ENCODE measurements at places on chromosomes 3 and 15.
A peak's percentile ranks its signal among the peaks of the same experiment; 100 is the strongest.

- DNase-seq: no peak
Measured at GRCh38 chr15:57079931-57080620, 161.6 kb downstream of the TCF12 start.

DNA sequence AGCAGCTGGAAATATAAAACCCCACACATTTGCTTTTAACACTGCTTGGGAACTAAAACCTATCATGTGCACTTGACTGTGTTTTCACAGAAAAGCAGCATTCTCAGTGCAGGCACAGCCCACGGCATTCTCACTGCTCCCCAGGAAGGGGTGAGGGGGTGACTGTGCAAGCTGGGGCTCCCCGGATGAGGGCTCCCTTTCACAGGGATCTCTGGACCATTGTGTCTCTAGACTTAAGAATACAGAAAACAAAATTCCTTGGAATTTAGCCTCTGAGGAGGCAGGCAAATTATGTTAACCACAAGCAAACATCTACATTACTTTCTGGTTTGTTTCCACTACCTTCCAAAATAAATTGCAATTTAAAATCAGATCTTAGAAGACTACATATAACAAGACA, 100.3 kb downstream of the FSIP1 start:
- DNase-seq: no peak

DNA sequence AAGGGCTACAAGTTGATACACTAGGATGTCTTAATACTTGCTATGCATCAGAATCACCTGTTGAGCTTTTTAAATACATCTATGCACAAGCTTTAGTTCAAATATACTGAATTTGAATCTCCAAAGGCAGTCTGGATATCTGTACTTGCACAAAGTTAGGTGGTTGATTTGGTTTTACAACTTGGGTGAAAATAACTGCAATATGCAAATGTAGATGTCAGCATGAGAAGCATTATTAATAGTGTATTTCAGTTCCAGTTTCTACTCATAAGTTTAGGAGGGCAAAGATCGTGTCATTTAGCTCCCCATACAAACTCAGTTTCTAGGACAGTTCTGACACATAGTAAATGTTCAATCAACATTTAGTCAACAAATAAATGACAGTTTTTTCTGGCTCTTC, 25.6 kb downstream of the IQCB1 start:
- DNase-seq: no peak

GRCh38 chr3:168951884-168952283, 711.6 kb downstream of the MECOM start:
- DNase-seq: no peak

GRCh38 chr3:25424614-25425013, 3.4 kb upstream of the RARB start:
- no peak for DNase-seq

GRCh38 chr3:170709046-170709445, 123.2 kb upstream of the SLC7A14 start:
- no peak for DNase-seq

- no peak for DNase-seq
Measured at GRCh38 chr3:111143-112069, 85.2 kb upstream of the CHL1 start.

- no peak for DNase-seq
Measured at GRCh38 chr3:74531491-74531890, 83.0 kb downstream of the CNTN3 start.

- no peak for DNase-seq
Measured at GRCh38 chr15:96431786-96432185, 101.3 kb downstream of the NR2F2 start.

- no peak for DNase-seq
Measured at GRCh38 chr3:58585994-58586393, 8.8 kb upstream of the FAM107A start.

DNA sequence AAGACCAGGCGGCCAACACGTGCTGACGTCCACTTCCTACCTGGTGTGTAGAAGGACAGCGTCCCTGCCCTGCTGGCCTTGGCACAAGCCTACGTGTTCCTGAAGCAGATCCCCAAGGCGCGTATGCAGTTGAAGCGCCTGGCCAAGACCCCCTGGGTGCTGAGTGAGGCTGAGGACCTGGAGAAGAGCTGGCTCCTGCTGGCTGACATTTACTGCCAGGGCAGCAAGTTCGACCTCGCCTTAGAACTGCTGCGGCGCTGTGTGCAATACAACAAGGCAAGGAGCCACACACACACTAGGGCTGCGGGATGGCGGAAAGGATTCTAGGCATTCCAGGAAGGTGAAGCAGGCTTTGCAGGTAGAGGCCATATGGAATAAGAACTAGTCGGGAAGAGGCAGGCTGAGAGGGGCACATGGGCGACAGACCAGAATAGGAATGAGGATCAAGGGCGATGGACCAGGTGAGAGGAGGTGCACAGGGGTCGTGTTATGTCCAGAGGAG, 15.9 kb downstream of the CSRNP1 start:
- DNase-seq: no peak

DNA sequence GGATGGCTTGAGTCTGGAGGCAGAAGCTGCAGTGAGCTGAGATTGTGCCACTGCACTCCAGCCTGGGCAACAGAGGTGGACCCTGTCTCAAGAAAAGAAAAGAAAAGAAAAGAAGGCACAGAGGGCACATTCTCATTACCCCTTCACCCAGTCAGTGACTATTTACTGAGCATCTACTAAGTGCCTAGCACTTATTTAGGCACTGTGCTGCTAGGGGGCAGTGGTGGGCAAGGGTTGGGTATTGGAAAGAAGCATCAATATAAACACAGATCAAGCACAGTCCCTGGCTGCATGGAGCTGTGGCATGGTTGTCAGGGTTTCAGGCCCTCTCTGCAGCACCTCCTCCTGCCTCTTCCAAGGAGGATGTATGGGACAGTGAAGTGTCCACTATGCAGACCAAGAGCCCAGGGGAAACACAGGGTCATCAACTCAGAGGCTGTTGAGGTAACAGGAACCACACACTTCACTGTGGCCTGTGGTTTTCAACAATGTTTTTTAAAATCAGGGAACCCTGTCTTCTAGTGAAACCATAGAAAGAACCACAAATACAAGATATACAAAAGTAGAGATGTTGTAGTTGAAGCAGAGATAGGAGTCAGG, 138.5 kb downstream of the RAB11A start:
- DNase-seq: no peak

DNA sequence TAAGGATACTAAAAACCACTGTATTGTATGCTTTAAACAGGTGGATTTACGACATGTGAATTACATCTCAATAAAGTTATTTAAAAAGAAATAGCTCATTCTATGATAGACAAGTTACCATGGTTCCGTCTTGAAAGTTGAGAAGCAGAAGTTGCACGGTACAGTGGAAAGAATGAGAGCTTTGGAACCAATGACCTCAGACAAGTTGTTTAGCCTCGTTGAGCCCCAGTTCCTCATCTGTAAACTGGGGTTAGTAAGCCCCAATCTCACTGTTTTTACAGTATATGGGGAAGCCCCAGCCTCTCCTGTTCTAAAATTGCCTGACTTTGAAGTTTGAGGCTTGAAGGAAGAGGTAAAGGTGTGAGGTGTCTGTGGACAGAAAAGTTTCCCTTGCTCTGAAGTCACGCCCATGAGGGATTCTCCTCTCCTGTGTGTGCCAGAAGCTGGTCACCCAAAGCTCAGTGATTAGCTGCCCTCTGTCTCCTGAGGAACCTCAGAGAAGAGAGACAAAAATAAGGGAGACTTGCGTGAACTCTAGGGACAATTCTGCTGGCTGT, 10.0 kb downstream of the CRYGS start:
- no peak for DNase-seq

DNA sequence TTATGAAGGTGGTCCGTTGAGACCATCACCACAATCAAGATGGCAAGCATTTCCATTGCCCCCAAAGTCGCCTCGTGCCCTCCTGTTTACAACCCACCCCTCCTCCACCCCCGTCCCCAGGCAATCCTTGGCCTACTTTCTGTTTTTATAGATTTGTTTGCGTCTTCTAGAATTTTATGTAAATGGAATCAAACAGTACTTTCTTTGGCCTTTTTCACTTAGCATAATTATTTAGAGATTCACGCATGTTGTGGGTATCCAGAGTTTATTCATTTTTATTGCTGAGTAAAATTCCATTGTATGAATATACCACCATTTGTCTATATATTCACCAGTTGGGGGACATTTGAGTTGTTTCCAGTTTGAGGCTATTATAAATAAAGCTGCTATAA, 66.6 kb downstream of the LSM3 start:
- no peak for DNase-seq

GRCh38 chr3:82055792-82056191, 294.3 kb upstream of the GBE1 start:
- DNase-seq: no peak

GRCh38 chr3:133542871-133543270, 30.6 kb upstream of the CDV3 start:
- no peak for DNase-seq

DNA sequence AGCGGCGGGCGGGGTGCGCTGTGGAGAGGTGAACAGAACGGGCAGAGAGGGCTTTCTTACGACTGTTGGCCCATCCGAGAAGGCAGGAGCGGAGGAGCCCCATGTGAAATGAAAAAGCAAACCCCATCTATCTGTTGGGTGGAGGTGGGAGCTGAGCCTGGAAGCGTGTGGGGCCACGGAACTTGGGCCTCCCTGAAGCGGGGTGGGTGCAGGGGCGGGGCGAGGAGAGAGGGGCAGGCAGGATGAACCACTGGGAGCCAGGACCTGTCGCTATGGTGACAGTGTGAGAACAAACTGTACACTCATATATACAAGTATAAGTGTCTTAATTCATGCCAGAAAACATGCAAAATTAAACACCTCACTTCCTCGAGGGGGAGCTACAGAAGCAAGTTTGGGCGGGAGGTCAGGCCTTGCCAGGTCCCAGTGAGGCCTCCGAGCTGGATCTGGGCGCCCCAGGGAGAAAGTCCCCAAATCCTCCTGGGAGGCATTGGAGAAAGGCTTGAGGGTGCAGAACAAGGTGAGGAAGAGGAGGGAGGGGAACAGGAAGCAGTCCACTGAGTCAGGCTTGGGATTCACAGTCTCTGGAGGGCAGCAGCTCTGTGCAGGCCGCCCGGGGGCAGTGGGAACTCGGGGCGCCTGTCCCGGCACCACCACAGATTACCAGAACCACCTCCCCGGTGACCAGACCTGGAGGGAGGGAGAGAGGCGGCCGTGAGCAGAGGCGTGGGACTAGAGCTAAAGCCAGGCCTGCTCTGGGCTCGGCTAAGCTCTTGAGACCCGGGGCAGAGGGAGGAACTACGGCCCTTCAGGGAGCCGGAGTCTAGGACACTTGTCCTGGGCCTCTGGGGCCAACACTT, 34.8 kb downstream of the RBPMS2 start:
- peak; percentile 65 for DNase-seq

DNA sequence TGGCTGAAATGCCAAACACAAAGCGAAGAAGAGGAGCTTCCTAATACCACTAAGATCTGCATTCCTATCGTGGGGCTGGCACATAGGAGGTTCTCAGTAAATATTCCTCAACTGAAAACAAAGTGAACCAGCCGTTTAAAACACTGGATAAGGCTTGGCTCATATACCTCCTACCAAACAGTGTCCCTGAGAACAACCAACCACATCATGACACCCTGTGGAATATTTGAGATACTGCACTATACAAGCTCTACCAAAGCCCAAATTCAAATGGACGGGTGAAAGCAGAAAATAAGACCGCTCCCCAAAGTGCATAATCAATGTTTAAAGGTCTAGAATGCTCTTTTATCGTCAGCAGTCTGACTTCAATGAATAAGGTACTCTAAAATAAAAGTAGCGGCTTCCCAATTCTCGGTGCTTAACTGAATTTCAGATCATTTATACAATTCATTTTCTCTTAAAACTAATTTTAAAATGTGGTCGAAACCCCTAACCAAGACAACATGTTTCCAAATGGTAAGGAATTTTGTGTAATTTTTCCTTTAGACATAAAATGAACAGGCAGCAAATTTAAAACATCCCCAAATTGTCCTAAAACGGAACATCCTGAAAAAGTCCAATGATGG, 425.8 kb downstream of the ERC2 start:
- peak; percentile 58 for DNase-seq

- no peak for DNase-seq
Measured at GRCh38 chr3:185065059-185065458, 87.8 kb downstream of the C3orf70 start.

- no peak for DNase-seq
Measured at GRCh38 chr3:107679921-107680320, 157.2 kb downstream of the BBX start.

- DNase-seq: no peak
Measured at GRCh38 chr15:100924436-100924835, 5.3 kb downstream of the LRRK1 start.

DNA sequence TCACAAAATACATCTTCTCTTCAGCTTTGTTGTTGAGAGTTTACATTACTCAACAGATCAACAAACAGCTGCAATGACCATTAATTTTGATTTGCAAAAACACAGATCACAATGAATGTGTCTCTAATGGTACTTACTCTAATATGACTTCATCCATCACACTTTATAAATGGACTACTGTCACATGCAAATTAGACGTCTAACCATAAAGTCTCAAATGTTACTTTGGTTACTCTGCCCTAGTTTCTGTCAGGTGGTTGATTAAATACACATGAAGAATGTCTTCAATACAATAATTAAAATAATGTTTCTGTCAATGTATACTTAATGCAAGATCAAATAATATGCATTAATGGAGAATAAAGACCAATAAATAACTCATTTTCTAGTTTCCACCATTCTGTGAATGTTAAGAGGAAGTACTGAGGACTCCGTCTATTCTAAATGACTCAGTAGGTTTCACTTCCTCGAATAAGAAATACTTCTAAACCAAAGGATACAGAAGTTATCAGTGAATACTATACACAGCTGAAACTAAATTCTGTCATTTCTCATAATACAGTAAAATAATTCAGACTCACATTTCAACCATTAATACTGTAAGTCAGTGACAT, 145.8 kb downstream of the CBLB start:
- DNase-seq: no peak

DNA sequence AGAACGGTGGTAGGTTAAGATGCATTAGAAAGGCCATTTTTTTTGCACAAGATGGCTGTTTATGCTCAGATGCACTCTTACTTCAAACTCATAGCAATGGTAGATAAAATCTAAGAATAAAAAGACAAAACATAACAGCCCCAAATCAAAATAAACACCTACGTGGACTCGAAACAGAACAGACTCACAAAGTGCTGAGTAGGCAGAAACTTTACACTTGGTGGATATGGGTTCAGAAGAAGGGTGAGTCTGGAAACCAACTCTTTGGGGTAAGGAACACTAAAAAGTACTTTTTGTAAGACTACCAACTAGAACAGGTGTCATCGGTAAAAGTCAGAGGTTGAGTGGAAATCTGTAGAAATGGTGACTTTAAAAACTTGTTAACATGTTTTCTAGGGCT, 468.2 kb downstream of the OTOL1 start:
- no peak for DNase-seq

- DNase-seq: no peak
Measured at GRCh38 chr3:155550391-155550790, 194.5 kb downstream of the PLCH1 start.

- peak; percentile 35 for DNase-seq
Measured at GRCh38 chr3:35965908-35966307, 326.6 kb downstream of the ARPP21 start.

DNA sequence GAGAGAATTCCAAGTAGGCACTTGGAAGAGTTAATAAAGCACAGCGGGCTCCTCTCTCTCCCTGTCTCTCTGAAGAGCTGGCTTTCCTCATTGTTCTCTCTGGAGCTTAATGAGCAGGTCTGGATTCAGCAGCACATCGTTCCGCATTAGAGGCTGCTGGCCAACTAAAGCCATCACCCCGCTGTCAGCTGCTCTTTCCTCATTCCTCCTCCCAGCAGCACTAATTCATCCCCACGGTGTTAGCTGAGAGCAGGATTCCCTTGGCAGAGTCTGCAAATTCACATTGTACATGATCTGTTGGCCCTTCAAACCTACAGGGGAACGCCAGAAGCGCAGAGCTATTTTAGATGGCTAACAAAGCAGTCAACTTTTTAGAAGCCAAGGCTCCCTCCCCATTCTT, 44.2 kb downstream of the SGO1 start:
- DNase-seq: peak; percentile 81
